ENCODE measurements at places on chromosomes 12 and 14. TPM values are rescaled to one million over a fixed set of nuclear protein-coding genes. Genes with fewer than 3 reads are reported as not detected.

The TMEM260 gene
- polyA plus RNA-seq = 10.3 TPM

DNA sequence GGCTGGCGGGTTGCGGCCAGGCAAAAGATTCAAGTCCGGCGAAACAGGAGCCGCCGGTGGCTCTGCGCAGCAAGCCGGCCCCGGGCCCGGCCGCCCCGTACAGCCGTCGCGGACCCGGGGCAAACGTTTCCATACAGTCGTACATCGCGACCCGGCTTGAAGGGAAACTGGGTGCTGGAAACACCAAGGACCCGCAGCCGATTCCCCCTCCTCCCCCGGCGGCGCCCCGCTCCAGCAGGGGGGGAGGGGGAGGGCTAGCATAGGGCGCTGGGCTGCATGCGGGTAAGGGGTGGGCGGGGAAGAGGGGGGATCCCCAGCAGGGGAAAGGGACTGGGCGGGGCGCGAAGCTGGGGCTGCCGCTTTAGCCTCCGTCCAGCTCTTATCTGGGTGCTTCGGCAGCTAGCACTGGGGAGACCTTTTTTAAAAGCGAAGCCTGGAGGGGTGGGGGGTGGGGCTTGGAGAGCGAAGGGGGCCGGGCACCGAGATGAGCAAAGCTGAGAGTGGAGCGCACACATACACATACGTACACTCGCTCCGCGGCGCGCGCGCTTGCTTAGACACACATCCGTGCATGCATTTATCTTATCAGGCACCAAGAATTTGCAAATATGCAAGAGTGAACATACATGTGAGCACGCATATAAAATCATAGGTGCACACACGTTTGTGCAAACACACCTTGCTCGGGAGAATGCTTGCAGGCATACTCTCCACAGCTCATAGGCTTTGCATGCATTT, 11.9 kb downstream of the RARG start:
- DNase-seq = peak; percentile 82

GRCh38 chr12:21248679-21249078, 86.0 kb downstream of the SLCO1A2 start:
- peak; percentile 14 for DNase-seq

- DNase-seq = no peak
Measured at GRCh38 chr14:102731101-102731870, 46.0 kb upstream of the TRAF3 start.

DNA sequence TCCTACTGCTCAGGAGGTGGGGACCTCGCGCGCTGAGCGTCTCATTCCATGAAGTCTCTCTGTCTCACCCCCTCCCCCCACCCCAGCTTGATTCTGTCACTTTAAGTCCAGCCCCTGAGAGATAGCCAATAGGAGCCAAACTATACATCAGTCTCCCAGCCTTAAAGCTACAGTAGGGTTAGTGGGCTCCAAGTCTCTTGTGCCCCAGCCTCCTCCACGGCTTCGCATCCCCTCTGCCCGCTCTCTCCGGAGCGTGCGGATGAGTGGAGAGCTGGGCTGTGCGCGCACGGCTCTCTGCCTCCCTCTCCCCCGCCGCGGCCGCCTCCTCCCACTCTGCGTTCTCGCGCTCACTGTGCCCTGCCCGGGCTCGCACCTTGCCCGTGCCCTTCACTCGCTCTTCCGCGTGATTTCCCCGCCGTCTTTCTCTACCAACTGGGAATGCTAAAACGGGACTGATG, at the start of gene ESRRB:
Gene ESRRB (plus strand): TSS at position 191 of the 458 bp plus-strand sequence. CDS start 265 bp downstream, at position 456.
- DNase-seq = peak; percentile 31

DNA sequence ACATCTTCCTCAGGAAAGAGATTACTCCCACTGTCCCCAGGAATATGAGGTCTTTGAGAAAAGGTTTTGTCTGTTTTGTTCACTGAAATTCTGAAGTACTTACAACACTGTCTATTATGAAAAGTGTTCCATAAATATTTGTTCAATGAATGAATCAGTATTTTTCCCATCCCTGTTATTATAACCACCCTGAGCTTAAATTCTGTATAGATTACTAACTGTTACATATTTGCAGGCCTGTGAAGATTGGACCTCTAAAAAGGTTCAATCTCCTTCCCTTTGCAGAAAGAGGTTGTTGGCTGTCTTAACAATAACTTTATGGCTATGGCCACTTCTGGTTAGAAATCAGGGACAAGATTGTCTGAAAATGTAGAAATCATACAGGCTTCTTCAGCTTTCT, 174.5 kb upstream of the NPAS3 start:
- DNase-seq = no peak

- no peak for DNase-seq
Measured at GRCh38 chr12:76768576-76768975, 4.7 kb downstream of the ZDHHC17 start.

DNA sequence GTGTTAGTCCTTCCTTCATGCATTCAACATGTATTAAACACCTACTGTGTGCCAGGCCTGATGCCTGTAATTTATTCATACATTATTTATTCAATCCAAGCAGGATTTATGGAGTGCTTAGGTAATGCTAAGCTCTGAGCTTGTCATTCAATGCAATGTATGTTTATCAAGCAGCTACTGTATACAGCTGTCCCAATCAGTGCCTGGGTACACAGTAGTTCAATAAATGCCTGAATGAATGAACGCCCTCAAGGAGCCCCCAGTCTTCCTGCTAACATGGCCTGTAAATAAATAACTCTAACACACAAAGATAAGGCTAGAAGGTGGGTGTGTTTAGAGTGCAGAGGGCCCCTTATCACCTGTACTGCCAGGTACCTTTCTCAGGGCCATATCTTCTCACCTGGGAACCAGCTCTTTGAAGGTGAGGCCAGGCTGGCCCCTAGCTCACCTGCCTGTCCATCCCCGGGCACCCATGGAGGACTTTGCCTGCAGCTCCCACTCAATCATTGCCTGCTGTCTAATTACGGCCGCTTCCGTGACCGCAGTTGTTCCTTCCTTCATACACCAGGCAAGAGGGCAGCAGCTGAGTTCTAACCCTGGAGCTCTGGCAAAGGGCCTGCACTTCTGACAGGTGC, 20.0 kb upstream of the KDM2B start:
- DNase-seq = no peak

Measured in fibroblast of lung (primary cell).